ENCODE measurements at places on chromosomes 2 and 18. TPM values are rescaled to one million over a fixed set of nuclear protein-coding genes. Genes with fewer than 3 reads are reported as not detected.

Gene SIX2
- 51.9 TPM for total RNA-seq

DNA sequence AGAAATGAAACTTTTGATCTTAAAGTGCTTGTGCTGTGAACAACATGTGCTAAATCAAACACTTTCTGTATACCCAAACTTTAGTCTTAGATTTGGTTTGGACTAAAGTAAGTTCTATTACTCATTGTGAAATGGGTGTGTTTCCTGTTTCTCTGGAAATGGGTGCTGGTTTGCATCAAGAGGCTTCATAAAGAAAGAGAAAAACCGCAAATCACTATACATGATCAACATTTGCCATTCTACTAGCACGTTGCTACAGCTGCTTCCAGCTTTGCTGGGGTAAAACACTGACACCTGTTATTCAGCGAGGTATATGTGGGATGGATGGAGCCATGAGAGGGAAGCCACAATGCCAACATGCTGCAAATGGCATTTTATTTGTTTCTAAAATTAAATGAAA, 547.0 kb upstream of the ACVR2A start:
- no peak overlapping the region for H3K27ac ChIP-seq
- H3K4me3 ChIP-seq = no peak overlapping the region
- H3K27me3 ChIP-seq = no peaks in the 10 kb centered on the region

- peak; percentile 62 for DNase-seq
- peak overlapping the region; percentile 92 for H3K27ac ChIP-seq
- H3K27me3 ChIP-seq = no peaks in the 10 kb centered on the region
- peak overlapping the region; percentile 79 for H3K4me3 ChIP-seq
- peaks cover 17% of the 10 kb centered on the region for H3K4me1 ChIP-seq
Observed at GRCh38 chr2:70141212-70141901, 49.5 kb downstream of the C2orf42 start.

DNA sequence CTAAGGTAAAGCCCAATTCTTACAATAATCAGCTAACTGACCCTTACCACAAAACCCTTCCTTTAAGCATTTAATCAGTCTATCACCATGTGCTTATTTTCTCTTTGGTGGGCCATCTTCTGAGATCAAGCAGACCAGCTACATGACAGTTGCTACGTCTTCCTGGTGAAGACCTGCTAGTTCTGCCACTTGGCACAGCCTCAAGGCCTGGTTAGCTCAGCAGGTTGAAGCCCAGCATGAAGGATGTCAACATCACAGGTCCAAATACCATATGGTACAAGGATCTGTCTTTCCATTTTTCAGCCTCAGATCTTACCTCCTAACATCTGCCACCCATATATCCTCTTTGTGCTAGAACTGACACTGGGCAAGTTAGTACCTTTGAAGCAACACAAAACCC, 636.9 kb downstream of the LRP1B start:
- no peak overlapping the region for H3K4me3 ChIP-seq
- H3K4me1 ChIP-seq = peaks cover 8% of the 10 kb centered on the region
- no peak overlapping the region for H3K27ac ChIP-seq
- no peak for DNase-seq

- no peaks in the 10 kb centered on the region for H3K27me3 ChIP-seq
- H3K36me3 ChIP-seq = no peaks in the 10 kb centered on the region
- no peak overlapping the region for H3K27ac ChIP-seq
- no peak overlapping the region for H3K4me3 ChIP-seq
Observed at GRCh38 chr18:25463726-25464125, 111.8 kb upstream of the ZNF521 start.

- no peaks in the 10 kb centered on the region for H3K27me3 ChIP-seq
- H3K27ac ChIP-seq = no peak overlapping the region
- H3K4me1 ChIP-seq = no peaks in the 10 kb centered on the region
- no peak for DNase-seq
- no peak overlapping the region for H3K4me3 ChIP-seq
Observed at GRCh38 chr2:17604050-17604449, 63.6 kb downstream of the VSNL1 start.

- peaks cover 10% of the 10 kb centered on the region for H3K36me3 ChIP-seq
- no peaks in the 10 kb centered on the region for H3K27me3 ChIP-seq
- DNase-seq = no peak
- no peak overlapping the region for H3K4me3 ChIP-seq
- no peaks in the 10 kb centered on the region for H3K4me1 ChIP-seq
Observed at GRCh38 chr2:168715849-168716248, 86.6 kb upstream of the NOSTRIN start.

Gene RESP18
- not detected for total RNA-seq

GRCh38 chr2:64274399-64275173, 130.4 kb upstream of the PELI1 start:
- H3K36me3 ChIP-seq = no peaks in the 10 kb centered on the region
- no peak overlapping the region for H3K27ac ChIP-seq

Gene KIAA2012
- not detected for total RNA-seq

Gene ARHGEF33
- total RNA-seq = 0.05 TPM

Gene SP100
- total RNA-seq = 5.5 TPM

Gene G6PC2
- total RNA-seq = not detected

DNA sequence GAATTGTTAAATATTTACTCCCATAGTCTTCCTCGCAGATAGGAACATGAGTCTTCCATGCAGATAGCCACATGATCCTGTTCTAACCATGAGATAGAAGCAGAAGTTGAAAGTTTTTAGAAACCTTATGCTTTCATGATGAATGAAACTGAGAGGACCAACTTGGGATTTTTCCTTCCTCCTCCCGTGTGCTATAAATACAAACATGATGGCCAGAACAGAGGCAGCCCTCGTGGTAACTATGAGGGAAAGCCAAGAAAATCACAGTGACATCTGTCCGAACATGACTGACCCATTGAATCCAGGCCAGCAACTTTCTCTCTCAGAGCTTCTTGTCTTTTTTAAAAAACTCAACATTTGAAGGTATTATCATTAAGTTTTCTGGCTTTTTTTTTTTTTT, 78.5 kb downstream of the ACAA2 start:
- DNase-seq = no peak
- H3K36me3 ChIP-seq = no peaks in the 10 kb centered on the region
- no peaks in the 10 kb centered on the region for H3K4me1 ChIP-seq
- H3K4me3 ChIP-seq = no peak overlapping the region

DNA sequence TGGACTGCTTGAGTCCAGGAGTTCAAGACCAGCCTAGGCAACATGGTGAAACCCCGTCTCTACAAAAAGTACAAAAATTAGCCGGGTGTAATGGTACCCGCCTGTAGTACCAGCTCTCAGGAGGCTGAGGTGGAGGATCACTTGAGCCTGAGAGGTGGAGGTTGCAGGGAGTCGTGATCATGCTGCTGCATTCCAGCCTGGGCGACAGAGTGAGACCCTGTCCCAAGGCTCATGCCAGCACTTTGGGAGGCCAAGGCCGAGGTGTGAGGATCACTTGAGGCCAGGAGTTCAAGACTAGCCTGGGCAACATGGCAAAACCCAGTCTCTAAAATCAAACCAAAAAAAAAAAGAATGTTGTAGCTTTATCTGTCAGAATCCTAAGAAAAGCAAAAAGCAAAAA, 25.4 kb downstream of the SMC6 start:
- no peaks in the 10 kb centered on the region for H3K27me3 ChIP-seq
- DNase-seq = no peak
- H3K4me1 ChIP-seq = no peaks in the 10 kb centered on the region
- no peak overlapping the region for H3K27ac ChIP-seq
- H3K4me3 ChIP-seq = no peak overlapping the region

Gene FZD7
- total RNA-seq = 10.0 TPM

- H3K27me3 ChIP-seq = no peaks in the 10 kb centered on the region
- no peak overlapping the region for H3K4me3 ChIP-seq
- H3K4me1 ChIP-seq = no peaks in the 10 kb centered on the region
- no peak overlapping the region for H3K27ac ChIP-seq
Observed at GRCh38 chr2:26466662-26467310, 11.1 kb downstream of the OTOF start.

DNA sequence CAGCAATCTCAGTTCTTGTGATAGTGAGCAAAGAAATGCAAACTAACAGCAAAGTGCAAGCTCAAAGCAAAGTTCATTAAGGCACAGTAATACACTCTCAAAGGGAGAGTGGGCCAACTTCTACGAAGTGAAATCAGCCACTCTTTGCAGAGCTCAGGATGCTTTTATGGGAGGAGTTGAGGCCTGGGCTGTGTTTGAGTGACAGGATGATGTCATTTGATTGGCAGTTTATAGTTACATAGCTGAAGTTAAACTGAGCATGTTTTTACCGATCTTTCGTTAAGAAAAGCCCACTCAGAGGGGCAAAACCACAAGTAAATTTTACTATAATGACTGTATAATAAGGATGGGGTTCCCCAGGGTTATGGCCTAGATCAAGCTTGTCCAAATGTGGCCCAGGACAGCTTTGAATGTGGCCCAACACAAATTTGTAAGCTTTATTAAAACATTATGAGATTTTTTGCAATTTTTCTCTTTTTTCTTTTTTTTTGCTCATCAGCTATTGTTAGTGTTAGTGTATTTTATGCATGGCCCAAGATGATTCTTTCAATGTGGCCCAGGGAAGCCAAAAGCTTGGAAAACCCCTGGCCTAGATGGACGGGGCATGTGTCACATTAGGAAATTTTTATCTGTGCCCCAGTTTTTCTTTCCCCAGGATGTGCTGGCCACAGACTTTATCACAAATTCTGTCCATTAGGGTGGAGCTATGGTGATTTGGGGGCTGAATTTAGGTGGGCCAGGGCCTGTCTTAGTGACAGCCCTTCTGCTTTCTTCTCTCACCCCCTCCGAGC, 8.3 kb upstream of the DNAH7 start:
- DNase-seq = no peak
- H3K4me1 ChIP-seq = no peaks in the 10 kb centered on the region
- no peak overlapping the region for H3K4me3 ChIP-seq
- no peak overlapping the region for H3K27ac ChIP-seq

GRCh38 chr2:126749537-126749936, 93.6 kb downstream of the GYPC start:
- no peak overlapping the region for H3K27ac ChIP-seq
- no peaks in the 10 kb centered on the region for H3K36me3 ChIP-seq
- no peak for DNase-seq
- no peaks in the 10 kb centered on the region for H3K4me1 ChIP-seq
- no peak overlapping the region for H3K4me3 ChIP-seq

DNA sequence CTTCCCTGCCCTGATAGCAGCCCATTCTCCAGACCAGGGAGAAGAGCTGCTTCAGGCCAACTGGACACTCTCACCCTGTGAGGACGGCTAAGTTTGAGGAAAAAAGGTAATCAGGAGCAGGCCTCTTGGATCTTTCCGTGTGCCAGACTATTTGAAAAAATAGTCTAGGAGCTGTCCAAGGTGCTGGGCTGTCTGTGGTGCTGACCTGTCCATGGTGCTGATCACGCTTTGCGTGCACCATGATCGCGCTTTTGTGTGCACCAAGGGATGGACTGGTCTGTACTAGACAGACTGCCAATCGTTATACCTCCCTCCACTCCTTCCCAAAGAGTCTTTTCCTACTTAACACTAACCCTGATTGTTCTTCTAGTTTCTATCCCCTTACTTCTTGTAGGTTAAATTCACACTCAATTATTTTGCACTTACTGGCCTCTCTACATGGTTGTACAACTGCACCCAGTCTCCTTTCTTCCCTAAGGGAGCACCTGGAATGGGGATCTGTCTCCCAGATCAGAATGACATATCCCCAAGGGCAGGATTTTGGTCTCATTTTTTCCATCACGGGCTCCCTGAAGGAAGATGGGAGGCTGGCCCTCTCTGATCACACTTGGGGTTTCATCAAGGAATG, 295.4 kb downstream of the CELF4 start:
- DNase-seq = peak; percentile 68
- H3K27ac ChIP-seq = no peak overlapping the region
- H3K4me3 ChIP-seq = no peak overlapping the region
- H3K36me3 ChIP-seq = no peaks in the 10 kb centered on the region

Gene GAD1
- total RNA-seq = 10.9 TPM

GRCh38 chr2:240457223-240458043, 22.0 kb downstream of the GPC1 start:
- no peaks in the 10 kb centered on the region for H3K27me3 ChIP-seq
- peaks cover 62% of the 10 kb centered on the region for H3K4me1 ChIP-seq
- H3K4me3 ChIP-seq = no peak overlapping the region
- peaks cover 13% of the 10 kb centered on the region for H3K36me3 ChIP-seq

- no peaks in the 10 kb centered on the region for H3K4me1 ChIP-seq
- DNase-seq = peak; percentile 74
- H3K36me3 ChIP-seq = no peaks in the 10 kb centered on the region
- H3K27ac ChIP-seq = no peak overlapping the region
- no peak overlapping the region for H3K4me3 ChIP-seq
- no peaks in the 10 kb centered on the region for H3K27me3 ChIP-seq
Observed at GRCh38 chr2:80073134-80073561, 231.4 kb downstream of the LRRTM1 start.

DNA sequence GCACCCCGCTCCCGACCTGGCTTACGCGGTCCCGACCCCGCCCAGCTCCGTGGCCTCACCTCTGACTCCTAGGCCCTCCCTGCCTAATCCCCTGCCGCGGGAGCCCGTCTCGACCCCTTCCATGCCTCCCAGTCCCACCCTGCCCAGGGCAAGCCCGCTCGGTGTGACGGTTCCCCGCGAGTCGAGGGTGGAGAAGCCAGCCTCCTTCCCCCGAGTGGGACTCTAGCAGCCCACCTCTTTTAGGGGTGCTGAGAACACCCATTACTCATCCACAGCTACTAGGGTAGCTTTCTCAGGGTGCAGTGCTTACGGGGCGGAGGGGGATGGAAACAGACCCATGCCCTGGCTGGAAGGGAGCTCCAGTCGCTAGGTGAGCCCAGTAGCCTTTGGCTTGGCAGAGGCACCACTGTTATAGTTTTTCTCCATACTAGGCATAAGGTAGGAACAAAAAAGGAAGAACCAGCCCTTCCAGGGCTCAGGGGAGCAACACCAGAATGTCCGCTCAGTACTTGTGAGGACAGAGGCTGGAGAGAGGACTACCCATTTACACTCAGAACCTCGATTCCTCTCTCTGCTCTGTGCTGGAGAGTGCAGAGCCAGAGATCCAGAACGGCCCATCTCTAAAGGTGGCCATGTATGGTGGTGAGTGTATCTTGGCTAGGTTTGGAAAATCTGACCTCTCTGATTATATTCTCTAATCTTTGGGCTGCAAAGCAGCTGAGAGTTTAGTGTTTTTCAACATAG, 606 bp downstream of the AGBL5 start:
- H3K27me3 ChIP-seq = no peaks in the 10 kb centered on the region
- H3K36me3 ChIP-seq = peaks cover 16% of the 10 kb centered on the region
- H3K4me1 ChIP-seq = no peaks in the 10 kb centered on the region
- peak overlapping the region; percentile 71 for H3K4me3 ChIP-seq
- DNase-seq = no peak

Gene LYG1
- total RNA-seq = 1.3 TPM

Gene SERPINB3
- total RNA-seq = not detected

DNA sequence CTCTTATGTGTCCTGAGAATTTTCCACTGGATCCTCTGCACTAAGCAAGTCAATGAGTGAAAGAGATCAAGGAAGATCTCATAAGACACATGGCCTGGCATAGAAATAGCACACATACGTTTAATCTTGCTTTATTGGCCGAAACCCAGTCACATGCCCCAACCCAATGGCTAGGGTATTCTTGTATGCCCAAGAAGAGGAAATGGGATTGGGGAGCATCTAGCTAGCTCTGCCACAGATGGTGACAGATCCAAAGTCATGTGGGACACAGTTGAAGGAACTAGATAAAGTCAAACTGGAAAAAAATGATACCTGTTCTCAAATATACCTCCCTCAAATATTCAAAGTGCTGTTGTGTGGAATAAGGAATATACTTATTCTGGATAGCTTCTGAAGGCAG, 74.7 kb downstream of the CD28 start:
- no peak for DNase-seq
- no peak overlapping the region for H3K4me3 ChIP-seq
- H3K4me1 ChIP-seq = peaks cover 26% of the 10 kb centered on the region
- no peaks in the 10 kb centered on the region for H3K36me3 ChIP-seq
- H3K27me3 ChIP-seq = no peaks in the 10 kb centered on the region

Measured in SJCRH30 (cell line).